ENCODE measurements at places on chromosomes 12 and 14. TPM values are rescaled to one million over a fixed set of nuclear protein-coding genes. Genes with fewer than 3 reads are reported as not detected.

Gene IL26
- total RNA-seq, result not detected

Gene AICDA
- not detected for total RNA-seq

Gene GYS2
- not detected for total RNA-seq

Gene RFX4
- not detected for total RNA-seq

Gene CACNA2D4
- total RNA-seq, result 35.2 TPM

Gene MED13L
- 27.5 TPM for total RNA-seq

Gene VRK1
- 47.0 TPM for total RNA-seq

Gene P2RX7
- total RNA-seq, result not detected

Gene ASPG
- not detected for total RNA-seq

Gene DDN
- total RNA-seq, result 0.50 TPM

Gene CCDC197
- not detected for total RNA-seq

Gene RERGL
- not detected for total RNA-seq

GRCh38 chr12:65325183-65325582 is 46.7 kb downstream of the MSRB3 start:
- DNase-seq, result no peak

DNA sequence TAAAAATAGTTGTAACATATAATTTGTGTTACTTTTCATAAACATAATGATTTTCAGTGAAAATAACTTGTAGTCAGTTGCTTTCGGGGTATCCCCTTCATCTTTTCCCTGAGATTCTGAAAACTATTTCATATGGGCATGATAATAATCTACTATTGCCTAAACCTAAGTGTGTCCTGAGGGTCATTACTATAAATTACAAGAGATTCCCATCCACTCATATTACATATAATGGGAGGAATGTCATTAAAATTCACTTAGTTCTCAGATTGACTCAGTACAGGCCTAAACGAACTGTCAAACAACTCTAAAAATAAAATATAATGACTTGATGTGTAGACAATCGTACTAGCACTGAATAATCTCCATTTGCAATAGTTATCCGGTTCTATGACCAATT is 72.7 kb downstream of the PTPRR start:
- no peak for DNase-seq

- no peak for DNase-seq
These were observed 10.2 kb downstream of the KRT82 start for GRCh38 chr12:52395761-52396434.

GRCh38 chr14:23005451-23006187 is 4.3 kb downstream of the C14orf93 start:
- no peak for DNase-seq

DNA sequence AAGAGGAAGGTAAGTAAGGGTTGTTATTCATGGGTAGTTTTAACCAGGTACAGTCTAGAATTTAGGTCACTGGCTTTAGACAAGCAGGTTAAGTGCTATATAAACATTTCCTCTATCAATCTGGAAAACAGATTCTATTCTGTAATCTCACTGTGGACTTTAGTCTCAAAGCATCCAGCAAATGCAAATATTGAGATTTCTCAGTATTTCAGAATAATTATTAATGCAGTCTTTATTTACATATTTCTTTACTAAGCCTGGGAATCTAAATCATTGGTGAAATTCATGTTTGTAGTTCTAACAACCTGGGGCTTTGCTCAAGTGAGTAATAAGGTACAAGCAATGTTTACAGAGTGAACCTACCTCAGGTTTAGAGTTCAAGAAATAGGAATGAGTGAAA is 61.9 kb downstream of the SLC41A2 start:
- DNase-seq, result no peak

DNA sequence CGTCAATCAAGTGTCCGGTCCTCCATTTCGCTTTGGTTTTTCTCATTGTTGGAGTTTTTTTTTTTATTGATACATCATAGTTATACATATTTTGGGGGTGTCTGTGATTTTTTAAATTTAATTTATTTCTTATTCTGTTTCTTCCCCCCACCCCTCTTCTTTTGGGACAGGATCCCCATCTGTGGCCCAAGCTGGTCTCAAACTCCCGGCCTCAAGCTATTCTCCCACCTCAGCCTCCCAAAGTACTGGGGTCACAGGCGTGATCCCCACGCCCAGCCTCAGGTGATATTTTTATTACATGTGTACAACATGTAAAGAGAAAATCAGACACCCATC is 51.3 kb upstream of the ZFP36L1 start:
- no peak for DNase-seq

DNA sequence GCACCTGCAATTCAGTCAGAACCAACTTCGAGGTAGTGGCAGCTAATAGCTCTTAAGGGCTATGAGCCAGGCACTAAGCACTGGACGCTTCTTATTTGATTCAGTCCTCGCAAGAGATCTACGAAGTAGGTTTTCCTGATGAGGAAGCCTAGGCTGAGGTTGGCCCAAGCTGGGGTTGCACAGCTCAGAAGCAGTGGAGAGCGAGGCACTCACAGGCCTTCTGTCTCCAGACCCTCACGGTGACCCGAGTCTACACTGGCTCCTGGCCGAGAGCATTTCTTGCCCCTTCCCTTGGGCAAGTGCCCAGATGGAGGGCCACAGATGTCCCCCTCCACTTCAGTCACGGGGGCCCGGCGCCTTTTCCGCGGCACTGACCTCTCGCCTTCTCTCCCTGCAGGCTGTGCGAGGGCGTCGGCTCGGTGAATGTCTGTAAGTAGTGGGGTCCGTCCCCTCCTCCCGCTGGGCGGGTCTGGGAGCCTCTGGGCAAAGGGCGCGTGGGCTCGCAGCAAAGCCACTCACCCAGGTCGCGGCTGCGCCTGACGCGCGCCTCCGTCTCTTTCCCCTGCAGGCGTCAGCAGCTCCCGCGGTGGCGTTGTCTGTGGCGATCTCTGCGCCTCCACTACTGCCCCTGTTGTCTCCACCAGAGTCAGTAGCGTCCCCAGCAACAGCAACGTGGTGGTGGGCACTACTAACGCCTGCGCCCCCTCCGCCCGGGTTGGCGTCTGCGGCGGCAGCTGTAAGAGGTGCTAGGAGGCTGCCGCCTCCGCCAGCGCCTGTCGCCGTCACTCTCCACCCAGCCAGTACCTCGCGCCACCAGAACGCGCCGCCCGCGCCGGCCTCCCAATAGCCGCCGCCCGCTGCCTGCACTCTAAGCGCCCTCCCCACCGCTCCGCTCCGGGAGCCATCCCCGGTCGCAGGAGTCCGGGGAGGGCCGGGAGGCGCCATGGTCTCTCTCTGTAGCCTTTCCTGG is 13.1 kb downstream of the KRT83 start:
- DNase-seq, result no peak

GRCh38 chr12:116303066-116303465 is 25.6 kb upstream of the MED13L start:
- no peak for DNase-seq

GRCh38 chr12:11827091-11828061 is 177.9 kb downstream of the ETV6 start:
- DNase-seq, result no peak

GRCh38 chr12:70444903-70445302 is 78.8 kb downstream of the KCNMB4 start:
- DNase-seq, result no peak

DNA sequence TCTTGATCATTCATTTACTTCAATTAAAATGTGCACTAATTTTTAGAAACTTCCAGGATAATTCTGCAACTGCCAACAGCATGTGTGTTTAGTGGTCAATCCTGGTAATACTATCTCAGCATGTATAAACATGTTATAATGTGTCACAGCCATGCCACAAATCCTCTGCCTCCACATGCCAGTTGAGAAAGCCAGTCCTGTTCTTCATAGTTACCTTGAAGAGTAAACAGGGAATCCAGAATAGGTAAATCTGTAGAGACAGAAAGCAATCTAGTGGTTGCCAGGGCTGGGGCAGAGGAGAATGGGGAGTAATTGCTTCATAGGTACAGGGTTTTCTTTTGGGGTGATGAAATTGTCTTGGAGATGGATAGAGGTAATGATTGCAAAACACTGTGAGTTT is 85.9 kb downstream of the ARMH4 start:
- no peak for DNase-seq

DNA sequence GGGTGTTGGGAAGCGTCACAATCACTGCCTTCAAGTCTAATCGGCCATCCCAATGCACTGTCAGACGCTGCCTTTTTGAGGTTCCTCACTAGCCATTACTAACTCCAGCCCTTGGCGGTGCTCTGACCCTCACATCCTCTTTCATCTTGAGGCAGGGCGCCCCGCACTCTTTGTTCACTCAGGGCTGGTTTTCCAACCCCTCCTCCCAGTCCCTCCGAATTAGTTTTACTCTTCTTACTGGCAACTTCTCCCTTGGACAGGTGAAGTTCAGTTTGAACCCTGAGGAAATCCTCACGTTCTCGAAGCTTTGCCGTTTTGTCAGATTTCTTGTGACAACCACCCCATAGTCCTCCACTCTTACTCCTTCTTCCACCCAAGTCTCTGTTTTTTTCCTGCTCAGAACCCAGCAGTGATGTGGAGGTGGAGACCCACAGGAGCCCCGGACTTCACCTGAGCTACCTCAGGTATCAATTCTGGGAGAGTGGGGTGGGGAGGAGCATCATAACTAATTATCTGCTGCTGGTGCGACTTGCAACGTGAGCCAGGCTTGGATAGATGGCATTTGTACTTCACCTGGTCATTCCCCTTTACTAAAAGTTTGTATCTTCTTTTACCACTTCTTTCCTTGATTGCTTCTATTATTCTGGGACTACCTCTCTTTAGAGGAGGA is 757 bp downstream of the ZC3H10 start:
- DNase-seq, result no peak

DNA sequence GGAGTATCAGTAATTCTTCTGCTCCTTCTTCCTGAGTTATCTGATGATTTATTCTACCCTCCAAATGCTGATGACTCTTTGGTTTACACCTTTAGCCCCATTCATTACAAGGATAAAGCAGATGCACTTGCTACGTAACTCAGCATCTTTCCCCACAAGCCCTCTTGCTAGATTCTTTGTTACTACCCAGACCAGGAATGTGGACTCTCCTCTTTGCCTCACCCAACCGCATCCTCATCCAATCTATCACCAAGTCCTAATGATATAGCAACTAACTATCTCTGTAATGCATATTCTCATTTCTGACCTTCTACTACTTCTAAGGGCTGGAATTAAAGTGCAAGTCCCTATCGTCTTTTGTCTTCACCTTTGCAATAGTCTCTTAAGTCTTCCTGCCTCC is 9.2 kb downstream of the KRT1 start:
- DNase-seq, result no peak

- DNase-seq, result peak; percentile 30
These were observed 392 bp downstream of the SLC15A4 start for GRCh38 chr12:128823216-128823915.

DNA sequence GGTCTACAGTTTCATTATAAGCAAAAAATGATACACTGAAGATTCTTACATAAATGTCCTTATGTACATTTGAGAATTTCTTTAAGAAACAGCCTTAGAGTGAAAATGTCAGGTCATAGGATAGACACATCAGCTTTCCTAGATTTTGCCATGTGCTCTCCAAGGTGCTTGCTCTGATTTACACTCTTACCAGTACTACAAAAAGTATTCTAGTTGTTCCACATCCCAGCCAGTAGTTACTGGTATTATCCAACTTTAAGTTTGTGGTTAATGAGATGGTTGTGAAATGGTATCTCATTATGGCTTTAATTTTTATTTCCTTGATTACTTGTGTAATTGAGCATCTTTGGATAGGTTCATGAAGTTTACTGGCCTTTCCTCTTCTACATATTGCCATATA is 5.0 kb upstream of the LRRK2 start:
- no peak for DNase-seq

DNA sequence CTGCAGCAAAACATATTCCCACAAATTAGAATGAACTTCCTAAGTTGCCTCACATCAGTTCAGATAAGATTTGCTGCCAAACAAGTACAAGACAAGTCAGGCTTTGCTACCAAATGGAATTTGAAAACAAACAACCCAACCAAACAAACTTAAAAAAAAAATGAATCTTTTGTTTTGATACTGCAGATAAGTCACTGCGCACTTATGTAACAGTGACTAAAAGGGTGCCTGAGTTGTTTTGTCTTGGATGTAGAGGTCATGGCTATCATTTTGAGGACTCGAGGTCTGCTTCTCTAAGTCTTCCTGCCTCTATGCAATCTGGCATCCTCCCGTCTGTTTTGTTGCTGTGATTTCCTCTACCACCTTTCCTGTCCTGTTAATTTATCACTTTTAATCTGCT is 11.1 kb upstream of the EPS8 start:
- no peak for DNase-seq

GRCh38 chr14:65549429-65549828 is 136.9 kb downstream of the FUT8 start:
- DNase-seq, result no peak

GRCh38 chr14:34222122-34222521 is 239.9 kb downstream of the SPTSSA start:
- DNase-seq, result no peak

GRCh38 chr14:75484711-75485429 is 37.4 kb upstream of the BATF start:
- no peak for DNase-seq

GRCh38 chr14:69004731-69005431 is 25.8 kb upstream of the ACTN1 start:
- peak; percentile 15 for DNase-seq

DNA sequence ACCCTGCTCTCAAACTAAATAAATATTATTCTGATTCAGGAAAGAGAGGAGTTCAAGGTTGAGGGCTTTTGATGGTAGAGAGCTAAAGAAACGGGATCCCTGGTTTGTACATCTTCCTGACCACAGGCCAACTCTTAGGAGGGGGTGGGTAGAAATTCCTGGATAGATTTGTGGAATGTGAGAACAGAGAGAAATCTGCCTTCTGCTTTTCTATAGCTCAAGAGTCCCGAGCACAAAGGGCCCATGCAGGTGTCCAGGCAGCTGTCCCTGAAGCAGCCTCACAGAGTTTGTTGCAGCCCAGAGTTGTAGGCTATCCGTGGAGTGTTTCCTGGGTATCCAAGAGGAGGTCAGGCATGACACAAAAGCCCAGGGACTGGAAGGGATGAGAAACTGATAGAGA is 198.6 kb downstream of the BCAT1 start:
- DNase-seq, result no peak
